NK-92 treated with Interleukin-12 subunit alpha and Interleukin-12 subunit beta, amount 100 ng/mL, for 24 hours (cell line): ENCODE measurements at places on chromosomes 2 and 18.

DNA sequence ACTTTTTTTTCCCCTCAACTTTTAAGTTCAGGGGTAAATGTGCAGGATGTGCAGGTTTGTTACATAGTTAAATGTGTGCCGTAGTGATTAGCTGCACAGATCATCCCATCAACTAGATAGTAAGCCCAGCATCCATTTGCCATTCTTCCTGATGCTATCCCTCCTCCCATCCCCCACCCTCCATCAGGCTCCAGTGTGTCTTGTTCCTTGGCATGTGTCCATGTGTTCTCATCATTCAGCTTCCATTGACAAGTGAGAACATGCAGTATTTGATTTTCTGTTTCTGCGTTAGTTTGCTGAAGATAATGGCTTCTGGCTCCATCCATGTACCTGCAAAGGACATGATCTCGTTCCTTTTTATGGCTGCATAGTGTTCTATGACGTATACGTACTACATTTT, 47.2 kb upstream of the STON1 start:
- no peak for DNase-seq

DNA sequence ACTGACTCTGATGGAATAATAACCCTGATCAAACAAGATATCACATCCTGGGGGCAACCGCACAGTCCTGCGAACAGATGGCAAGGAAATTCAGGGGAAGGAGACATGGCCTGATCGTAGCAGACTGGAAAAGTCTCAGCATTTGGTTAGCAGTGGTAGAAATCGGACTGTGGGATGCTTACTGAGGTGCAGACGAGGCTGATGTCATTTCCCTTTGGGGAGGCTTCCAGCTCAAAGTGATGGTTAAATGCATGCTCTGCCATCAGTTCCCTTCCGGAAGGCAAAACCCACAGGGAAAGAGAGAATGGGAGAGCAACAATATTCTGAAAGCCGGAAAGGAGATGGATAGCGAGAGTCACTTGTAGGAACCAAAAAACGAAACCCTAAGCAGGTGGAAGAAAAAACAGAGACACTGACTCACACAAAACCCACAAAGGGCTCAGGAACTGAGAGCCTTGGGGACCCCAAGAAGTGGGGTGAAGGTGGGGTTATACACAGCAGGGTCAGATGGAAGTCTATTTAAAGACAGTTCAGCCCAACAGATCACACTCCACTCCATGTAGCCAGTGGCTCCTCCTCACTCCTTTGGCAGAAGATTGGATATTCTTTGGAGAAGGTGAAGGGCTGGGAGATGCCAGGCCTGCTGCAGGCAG, 93.1 kb downstream of the INPP5D start:
- DNase-seq, result no peak

GRCh38 chr2:201886504-201886903, 80.2 kb downstream of the CDK15 start:
- no peak for DNase-seq

- no peak for DNase-seq
Observed at GRCh38 chr2:3291750-3292149, 85.9 kb downstream of the EIPR1 start.

DNA sequence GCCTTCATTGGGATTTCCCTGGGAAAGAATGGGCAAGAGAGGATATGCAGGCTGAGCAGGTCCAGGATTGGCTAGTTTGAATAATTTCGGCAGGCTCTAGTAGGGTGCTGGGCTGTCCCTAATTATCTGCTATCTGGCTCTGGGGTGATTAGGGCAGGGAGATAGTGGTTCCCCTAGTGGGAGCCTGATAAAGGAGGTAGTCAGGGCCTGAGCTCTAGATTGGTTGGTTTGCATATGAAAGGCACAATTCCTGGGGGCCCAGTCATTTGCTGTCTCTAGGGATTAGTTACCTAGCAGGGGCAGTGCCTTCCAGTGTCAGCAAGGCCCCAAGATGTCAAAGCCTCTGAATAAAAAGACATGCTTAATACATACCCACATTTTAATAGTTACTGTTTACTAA, 690.1 kb upstream of the KLHL29 start:
- DNase-seq, result no peak

GRCh38 chr2:5665066-5665465, 27.1 kb upstream of the SOX11 start:
- DNase-seq, result no peak

GRCh38 chr2:56185101-56185581, 1.4 kb downstream of the CCDC85A start:
- DNase-seq, result no peak

- no peak for DNase-seq
Observed at GRCh38 chr18:25350489-25351251, 1.3 kb downstream of the ZNF521 start.

- DNase-seq, result no peak
Observed at GRCh38 chr2:32249731-32250236, 14.9 kb downstream of the NLRC4 start.

DNA sequence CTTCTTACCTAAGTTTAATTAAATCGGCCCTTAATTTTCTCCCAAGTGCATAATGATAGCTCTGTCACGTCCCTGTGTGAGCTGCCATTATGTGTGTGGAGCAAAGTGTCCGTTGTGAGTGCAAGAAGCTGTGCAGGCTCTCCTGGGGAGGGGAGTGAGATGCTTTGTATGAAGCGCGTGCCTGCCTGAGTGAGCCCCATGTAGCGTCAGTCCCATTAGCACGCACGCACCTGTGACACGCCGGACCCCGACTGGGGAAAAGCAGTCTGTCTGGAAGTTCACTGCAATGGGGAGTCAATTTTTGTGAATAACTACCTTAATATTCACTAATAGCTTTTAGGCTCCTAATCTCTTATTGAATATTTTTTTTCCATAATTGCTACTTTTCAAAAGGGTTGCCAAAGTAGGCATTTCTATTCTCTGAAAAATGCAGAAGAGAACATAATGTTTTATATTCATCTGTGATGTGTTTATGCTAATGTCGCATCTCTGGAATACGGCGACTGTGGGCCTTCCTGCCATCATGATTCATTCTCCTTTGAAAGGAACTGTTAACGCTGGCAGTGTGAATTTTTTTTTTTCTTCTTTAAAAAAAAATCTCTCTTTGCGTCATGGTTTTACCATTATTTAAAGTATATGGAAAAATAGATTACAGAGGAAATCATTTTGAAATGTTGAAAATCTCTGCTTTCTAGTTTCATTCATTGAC, 157.7 kb downstream of the COL4A4 start:
- no peak for DNase-seq

GRCh38 chr2:20357638-20358389, 7.2 kb upstream of the PUM2 start:
- no peak for DNase-seq

DNA sequence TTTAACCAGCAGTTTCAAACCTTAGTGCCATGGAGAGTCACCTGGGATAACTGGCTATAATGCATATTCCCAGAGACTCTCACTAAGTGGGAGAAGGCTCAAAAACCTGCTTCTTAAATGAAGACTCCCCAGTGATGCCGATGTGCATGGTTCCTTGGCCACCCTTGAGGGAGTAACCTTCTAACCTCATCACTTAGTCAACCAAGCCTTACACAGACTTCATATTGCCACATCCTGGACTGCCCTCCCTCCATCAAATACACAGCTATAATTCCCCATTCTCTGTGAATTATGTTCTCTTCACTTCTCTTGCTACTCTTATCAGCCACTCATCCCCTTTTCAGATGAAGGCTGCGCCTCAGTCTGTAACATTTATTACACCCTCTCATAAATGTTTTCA, 462.9 kb upstream of the RGPD4 start:
- DNase-seq, result no peak

DNA sequence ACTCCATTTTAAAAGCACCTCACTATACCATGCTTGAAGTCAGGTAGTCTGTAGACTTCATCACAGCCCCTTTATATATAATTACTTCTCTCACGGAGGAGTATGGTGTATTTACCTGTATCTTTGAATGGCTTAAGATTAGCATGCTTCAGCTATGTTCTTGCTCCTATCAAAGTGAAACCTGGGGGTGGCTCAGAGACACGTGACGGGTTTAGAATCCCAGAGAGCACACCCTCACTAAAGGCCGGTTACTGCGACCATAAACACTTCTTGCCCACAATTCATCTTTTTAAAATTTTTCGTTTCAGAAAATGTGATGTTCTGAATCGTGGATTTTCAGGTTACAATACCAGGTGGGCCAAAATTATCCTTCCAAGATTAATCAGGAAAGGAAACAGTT, 3.6 kb downstream of the IAH1 start:
- no peak for DNase-seq

DNA sequence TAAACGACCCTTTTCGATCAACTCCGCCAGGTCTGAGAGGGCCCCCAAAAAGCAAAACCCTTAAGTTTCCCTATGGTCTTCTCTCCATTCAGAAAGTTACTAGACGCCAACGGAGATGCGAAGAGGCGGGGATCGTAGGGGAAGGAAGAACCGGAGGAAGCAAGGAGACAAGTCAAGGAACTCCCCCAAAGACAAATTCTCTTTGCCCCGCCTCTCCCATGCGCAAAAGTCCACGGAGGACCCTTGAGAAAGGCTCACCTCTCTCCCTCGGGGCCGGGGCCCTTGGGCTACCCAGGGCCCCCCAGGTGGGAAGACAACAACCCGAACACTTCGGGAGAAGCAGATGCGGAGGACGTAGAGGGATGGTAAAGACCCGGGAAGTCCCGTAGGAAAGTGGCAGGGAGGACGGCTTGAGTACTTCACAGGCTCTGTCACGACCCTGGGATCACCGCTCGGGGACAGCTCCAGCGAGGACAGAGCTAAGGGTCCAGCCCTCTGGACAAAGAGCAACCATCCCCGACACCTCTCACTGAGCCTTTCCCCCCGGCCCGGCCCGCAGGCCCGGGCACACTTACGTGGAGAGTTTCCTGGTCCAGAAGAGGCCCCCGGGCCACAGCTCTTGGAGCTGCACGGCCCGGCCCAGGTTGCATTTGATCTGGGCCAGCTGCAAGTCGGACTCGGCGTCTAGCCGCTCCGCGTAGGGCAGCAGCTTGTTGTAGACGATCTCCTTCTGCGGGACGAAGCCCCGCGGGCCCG, 647 bp downstream of the PSME4 start:
- peak; percentile 31 for DNase-seq

GRCh38 chr2:215760557-215760956, 252.8 kb downstream of the MREG start:
- DNase-seq, result no peak

DNA sequence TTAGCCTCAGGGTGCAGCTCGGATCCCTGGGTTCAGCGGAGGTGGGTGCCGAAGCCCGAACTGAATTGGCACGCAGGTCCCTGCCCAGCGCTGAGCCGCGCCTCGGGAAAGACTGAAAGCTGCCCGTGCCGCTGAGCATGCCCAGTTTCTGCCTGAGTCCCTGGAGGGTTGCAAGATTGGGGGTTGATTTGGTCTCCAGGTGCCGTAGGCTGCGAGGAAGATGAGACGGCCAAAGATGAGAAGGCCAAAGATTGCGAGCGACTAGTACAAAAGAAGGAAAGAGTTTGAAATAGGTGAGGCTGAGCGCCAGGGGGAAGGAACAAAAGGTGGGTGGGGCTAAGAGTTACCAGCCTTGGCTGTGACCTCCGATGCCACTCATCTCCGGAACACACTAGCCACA, 852 bp upstream of the KCNH7 start:
- no peak for DNase-seq

- DNase-seq, result no peak
Observed at GRCh38 chr2:10875126-10875525, 36.6 kb upstream of the KCNF1 start.

DNA sequence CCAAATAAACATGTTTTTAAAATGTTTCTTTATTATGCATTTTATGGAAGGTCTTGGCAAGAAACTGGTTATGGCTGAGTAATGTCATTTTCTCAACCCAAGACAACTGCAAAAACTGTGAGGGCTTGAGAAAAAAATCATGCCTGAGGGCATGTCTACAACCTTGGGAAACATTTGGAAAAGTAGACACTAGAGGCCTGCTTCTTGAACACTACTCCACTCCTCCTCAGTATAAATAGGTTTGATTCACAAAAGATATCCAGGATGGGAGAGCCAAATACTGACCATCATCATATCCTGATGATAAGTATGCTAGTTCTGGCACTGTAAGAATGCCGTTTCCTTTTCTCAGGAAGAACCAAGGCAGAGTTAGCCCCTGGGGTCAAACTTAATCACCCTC, 71.1 kb downstream of the OSR1 start:
- no peak for DNase-seq

DNA sequence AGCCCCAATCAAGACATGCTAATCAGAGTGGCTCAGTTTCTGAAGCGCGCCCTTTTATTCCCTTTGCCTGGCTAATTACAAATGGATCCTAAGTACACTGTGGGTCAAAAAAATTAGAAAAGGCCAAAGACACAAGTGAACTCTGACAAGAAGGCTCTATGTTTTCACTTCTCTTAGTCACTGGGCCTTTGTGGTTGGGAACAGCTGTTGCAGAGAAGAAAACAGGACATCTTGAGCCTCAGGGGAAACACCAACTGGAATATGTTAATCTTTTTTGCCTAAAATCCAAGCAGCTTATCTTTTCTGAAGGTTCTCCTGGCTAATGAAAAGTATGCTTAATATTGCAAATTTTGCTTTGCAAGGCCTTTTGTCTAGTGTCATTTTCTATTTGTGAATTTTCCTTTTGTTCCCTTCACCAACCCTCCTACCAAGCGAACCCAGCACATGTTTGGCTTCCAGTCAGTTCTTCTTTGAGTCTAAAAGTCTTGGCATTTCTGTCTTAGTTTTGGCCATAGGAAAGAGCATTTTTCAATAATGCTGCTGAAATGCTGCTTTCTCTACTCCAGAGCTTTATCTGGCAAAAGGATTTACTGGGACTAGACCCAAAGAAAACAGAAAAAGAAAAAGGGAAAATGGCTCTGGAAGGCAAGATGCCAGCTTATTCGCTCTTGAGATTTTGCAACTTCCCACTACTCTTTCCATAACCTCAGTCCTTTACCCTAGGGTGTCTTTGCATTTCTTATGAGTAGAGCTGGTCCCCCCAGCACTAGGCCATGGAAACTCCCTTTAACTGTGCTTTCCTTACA, 440.2 kb upstream of the ST6GAL2 start:
- DNase-seq, result no peak

DNA sequence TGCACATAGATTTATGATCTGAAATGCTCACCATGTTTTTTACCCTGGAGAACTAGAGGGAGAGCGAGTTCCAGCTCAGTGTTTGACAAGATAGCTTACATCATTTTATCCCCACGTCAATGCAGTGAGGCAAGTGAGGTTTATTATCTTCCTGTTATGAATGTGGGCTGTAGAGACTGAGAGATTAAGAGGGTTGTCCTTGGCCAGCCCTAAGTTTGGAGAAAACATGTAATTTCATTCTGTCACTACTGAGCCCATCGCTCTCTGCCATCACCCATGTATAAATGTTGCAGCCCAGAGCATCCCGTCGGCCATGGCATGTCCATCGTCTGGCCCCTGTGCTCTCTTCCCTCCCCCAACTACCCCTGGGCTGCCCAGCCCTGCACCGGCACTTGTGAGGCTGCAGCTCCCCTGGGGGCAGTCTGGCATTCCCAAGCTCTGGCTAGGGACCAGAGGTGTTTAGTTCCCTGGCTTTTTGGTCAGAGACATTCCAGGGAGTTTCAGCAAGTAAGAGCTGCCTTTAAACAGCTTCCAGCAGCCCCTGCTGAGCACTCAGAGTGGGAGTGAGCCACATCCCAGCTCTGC, 136.7 kb downstream of the ANTXR1 start:
- no peak for DNase-seq

GRCh38 chr18:48265328-48265727, 143.9 kb downstream of the ZBTB7C start:
- DNase-seq, result no peak

- DNase-seq, result no peak
Observed at GRCh38 chr2:237859533-237860272, at the start of gene RAMP1. TSS of gene RAMP1 (plus strand) at chr2:237859623. CDS start at chr2:237859676, 53 bp downstream.
